CD4-positive, alpha-beta memory T cell (primary cell): ENCODE measurements at places on chromosomes 5 and 9. TPM values are rescaled to one million over a fixed set of nuclear protein-coding genes. Genes with fewer than 3 reads are reported as not detected.

DNA sequence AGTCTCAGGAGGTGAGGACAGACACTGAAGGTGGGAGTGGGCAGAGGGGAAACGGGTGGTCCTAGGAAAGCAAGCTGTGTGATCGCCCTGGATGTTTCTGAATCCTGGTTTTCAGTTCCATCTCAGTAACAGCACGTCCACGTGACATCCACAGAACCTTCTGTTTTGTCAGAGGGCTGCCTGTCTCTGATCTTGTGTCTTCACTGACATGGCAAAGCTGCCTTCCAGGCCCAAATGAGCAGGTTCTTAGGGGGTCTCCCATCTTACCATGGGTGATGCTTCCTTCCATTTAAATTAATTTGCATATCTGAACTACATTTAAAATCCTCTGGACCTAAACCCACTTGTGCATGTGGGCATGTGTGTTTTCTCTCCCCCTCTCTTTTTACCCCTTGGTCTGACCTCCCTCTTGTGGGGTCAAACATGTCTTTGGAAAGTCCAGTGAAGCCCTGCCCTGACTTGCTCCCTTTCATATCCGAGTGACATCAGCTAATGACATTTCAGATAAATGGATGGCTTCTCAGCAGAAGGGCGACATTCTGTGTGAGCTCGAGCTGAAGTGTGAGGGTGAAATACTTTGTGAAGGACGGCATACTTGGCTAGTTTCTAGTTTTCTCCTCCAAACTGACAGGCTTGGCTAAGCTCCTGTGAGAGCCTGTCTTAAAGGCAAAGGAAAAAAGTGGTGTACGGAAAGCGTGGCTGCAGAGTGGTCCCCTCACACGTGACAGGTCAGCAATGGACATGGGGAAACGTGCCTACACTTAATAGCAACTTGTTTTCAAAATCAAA lies 204.8 kb upstream of the S1PR3 start:
- no peak for DNase-seq
- no peaks in the 10 kb centered on the region for H3K27me3 ChIP-seq
- no peak overlapping the region for H3K27ac ChIP-seq

- H3K27me3 ChIP-seq, result no peaks in the 10 kb centered on the region
- no peaks in the 10 kb centered on the region for H3K36me3 ChIP-seq
- H3K27ac ChIP-seq, result no peak overlapping the region
- H3K4me3 ChIP-seq, result no peak overlapping the region
- DNase-seq, result no peak
- H3K4me1 ChIP-seq, result no peaks in the 10 kb centered on the region
Observed at GRCh38 chr5:8730194-8730593, 815.7 kb downstream of the SEMA5A start.

- H3K36me3 ChIP-seq, result no peaks in the 10 kb centered on the region
- DNase-seq, result no peak
- peaks cover 20% of the 10 kb centered on the region for H3K4me1 ChIP-seq
- no peak overlapping the region for H3K4me3 ChIP-seq
- H3K27me3 ChIP-seq, result no peaks in the 10 kb centered on the region
Observed at GRCh38 chr9:105246656-105247173, 2.3 kb downstream of the SLC44A1 start.

DNA sequence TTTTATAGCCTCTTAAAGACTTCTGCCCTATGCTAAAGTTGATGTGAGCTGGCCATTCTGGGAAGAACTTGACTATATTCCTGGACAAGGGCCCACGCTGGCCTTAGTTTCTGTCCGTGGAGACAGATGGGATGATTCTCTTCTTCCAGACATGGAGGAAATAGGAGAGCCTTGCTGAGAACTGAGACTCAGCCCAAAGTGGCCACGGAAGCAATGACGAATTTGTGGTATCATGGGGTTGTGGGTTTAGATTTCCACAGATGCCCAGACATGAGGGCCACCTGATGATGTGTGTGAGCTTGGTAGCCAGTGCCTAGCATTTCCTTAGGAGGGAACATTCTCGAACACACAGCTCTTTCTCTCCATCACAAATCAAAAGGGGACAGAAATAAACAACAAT lies 309.1 kb downstream of the NSG2 start:
- no peaks in the 10 kb centered on the region for H3K36me3 ChIP-seq
- H3K4me1 ChIP-seq, result no peaks in the 10 kb centered on the region
- H3K27ac ChIP-seq, result no peak overlapping the region
- no peaks in the 10 kb centered on the region for H3K27me3 ChIP-seq
- H3K4me3 ChIP-seq, result no peak overlapping the region

- H3K27ac ChIP-seq, result no peak overlapping the region
- DNase-seq, result no peak
- no peaks in the 10 kb centered on the region for H3K27me3 ChIP-seq
- no peaks in the 10 kb centered on the region for H3K4me1 ChIP-seq
- H3K36me3 ChIP-seq, result no peaks in the 10 kb centered on the region
Observed at GRCh38 chr9:18660001-18660400, 186.0 kb downstream of the ADAMTSL1 start.

- no peak for DNase-seq
- no peaks in the 10 kb centered on the region for H3K36me3 ChIP-seq
- H3K4me1 ChIP-seq, result no peaks in the 10 kb centered on the region
- H3K27me3 ChIP-seq, result no peaks in the 10 kb centered on the region
- no peak overlapping the region for H3K27ac ChIP-seq
- H3K4me3 ChIP-seq, result no peak overlapping the region
Observed at GRCh38 chr9:32603914-32604852, 31.2 kb upstream of the NDUFB6 start.

GRCh38 chr5:176608937-176609723 lies 826 bp downstream of the GPRIN1 start:
- no peak overlapping the region for H3K27ac ChIP-seq
- DNase-seq, result no peak
- H3K4me3 ChIP-seq, result no peak overlapping the region
- no peaks in the 10 kb centered on the region for H3K27me3 ChIP-seq
- H3K36me3 ChIP-seq, result no peaks in the 10 kb centered on the region

- H3K36me3 ChIP-seq, result no peaks in the 10 kb centered on the region
- no peaks in the 10 kb centered on the region for H3K27me3 ChIP-seq
- DNase-seq, result no peak
- H3K4me3 ChIP-seq, result no peak overlapping the region
- no peak overlapping the region for H3K27ac ChIP-seq
Observed at GRCh38 chr9:125761676-125762450, 14.7 kb downstream of the PBX3 start.

DNA sequence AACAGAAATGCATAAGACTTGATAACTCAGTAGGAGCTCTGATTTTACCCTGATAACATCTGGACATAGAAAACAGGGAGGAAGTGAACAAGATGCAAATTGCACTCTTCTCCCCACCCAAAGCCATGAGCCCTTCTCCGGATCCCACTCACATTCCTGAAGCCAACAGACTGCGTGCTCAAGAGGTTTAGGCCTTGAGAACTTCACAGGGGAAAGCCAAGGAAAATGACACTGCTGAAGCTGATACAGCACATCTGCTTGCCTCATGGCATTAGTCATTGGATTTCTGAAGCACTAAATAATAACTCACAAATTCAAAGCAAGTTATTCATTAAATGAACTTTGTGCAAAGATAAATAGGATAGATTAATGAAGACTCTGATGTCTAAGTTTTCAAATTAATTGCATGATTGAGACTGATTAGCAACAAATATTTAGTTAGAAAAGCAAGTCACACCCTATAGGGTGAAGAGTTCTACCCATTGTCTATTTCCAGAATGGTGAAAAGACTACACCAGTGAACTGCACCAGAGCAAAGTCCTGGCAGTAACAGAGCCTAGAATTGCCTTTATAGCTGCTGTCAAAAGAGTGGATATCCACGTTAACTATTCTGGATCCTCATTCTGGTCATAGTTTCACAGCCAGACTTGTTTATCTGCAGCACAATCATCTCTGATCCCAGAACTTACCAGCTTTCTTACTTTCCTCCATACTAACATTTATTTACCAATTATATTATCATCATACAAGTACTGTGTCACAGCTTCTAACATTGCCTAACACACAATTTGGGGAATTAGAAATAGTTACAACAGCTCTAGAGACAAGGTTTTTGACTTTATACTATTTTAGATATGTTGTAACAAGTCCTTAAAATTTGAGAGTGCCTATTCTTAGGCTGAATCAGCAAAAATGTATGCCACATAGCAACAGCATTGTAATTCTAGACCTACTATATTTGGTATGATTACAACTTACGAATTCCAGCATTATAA lies 432.1 kb upstream of the RGMB start:
- no peak overlapping the region for H3K27ac ChIP-seq
- no peak for DNase-seq
- H3K27me3 ChIP-seq, result no peaks in the 10 kb centered on the region
- no peaks in the 10 kb centered on the region for H3K4me1 ChIP-seq

DNA sequence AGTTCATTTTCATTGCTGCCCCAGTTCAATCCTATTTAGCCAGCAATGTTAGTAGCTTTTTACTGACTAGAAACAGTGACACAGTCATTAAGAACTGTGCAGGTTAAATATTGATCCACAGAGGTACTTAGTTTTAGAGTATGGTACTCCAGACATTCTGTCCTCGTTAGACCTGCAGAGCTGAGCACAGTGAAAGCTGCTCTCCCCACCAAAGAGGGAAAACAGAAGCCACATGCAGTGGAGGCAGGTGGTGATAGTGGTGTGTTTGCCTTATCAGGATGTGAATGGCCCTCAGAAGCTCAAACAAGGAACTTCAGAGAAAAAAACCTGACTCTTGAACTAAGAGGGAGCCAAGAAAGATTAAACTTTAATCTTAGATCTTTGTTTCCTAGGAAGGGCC lies 75.5 kb downstream of the UNC13B start:
- no peak overlapping the region for H3K4me3 ChIP-seq
- DNase-seq, result no peak
- H3K27me3 ChIP-seq, result no peaks in the 10 kb centered on the region
- no peaks in the 10 kb centered on the region for H3K4me1 ChIP-seq

DNA sequence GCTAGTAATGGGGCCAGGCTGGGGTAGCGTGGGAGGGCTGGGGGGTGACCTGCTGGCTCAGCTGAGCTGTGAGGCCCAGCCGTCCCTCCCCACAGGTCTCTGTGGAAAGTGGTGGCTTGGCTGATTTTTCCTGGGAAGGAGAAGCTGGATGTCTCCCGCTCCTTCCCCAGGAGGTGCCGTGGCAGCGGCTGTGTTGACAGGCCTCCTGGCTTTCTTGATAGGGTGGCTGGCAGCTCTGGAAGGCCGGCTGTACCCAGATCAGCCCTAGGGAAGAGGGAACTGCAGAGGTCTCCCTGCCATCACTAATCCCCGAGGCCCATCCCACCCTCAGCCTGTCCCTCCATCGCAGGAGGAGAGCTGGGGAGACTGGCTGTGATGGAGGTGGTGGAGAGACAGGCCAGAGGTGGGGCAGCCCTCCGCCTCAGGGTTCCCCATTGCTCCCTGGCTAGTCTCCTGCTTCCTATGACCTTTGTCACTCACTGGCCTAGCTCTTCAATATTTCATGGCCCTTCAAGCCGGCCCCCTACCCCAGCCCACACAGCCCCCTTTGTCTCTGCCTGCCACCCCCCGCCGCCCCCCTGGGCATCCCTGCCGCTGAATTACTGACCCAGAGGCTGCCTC lies 6.8 kb downstream of the CXXC5 start:
- peaks cover 16% of the 10 kb centered on the region for H3K4me1 ChIP-seq
- no peaks in the 10 kb centered on the region for H3K36me3 ChIP-seq
- H3K27me3 ChIP-seq, result peaks cover 24% of the 10 kb centered on the region
- no peak overlapping the region for H3K27ac ChIP-seq
- no peak overlapping the region for H3K4me3 ChIP-seq

DNA sequence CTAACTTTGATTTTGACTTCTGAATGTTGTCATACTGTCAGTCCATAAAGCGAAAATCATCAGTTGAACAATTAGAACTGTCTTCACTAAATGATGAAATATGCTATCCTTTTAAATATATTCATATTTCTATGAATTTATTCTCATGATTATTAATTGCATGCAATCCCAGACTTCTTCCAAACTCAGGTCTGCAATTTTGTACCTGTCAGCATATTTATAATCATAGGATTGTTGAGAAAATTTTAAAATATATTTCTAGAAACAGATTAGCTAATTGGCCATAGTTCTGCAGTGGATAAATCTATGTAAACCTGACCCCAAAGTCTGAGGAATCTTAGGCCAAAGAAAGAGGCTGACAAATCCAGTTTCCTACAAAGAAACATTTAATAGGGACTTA lies 347.5 kb downstream of the SLCO4C1 start:
- no peaks in the 10 kb centered on the region for H3K4me1 ChIP-seq
- no peak overlapping the region for H3K4me3 ChIP-seq
- no peaks in the 10 kb centered on the region for H3K27me3 ChIP-seq

GRCh38 chr9:82511626-82512025 lies 523.1 kb downstream of the SPATA31D1 start:
- no peak overlapping the region for H3K4me3 ChIP-seq
- H3K27me3 ChIP-seq, result no peaks in the 10 kb centered on the region
- H3K27ac ChIP-seq, result no peak overlapping the region
- no peaks in the 10 kb centered on the region for H3K4me1 ChIP-seq
- DNase-seq, result no peak

- DNase-seq, result no peak
- no peaks in the 10 kb centered on the region for H3K27me3 ChIP-seq
- no peaks in the 10 kb centered on the region for H3K36me3 ChIP-seq
- no peaks in the 10 kb centered on the region for H3K4me1 ChIP-seq
- H3K4me3 ChIP-seq, result no peak overlapping the region
Observed at GRCh38 chr5:80619086-80619485, 35.4 kb upstream of the MSH3 start.

GRCh38 chr9:95669253-95669652 lies 152.5 kb upstream of the PTCH1 start:
- H3K27me3 ChIP-seq, result no peaks in the 10 kb centered on the region
- no peak overlapping the region for H3K4me3 ChIP-seq
- no peak for DNase-seq
- no peaks in the 10 kb centered on the region for H3K36me3 ChIP-seq
- H3K27ac ChIP-seq, result no peak overlapping the region

GRCh38 chr5:158139161-158139560 lies 280.2 kb upstream of the CLINT1 start:
- H3K4me3 ChIP-seq, result no peak overlapping the region
- no peak for DNase-seq
- H3K36me3 ChIP-seq, result no peaks in the 10 kb centered on the region
- no peak overlapping the region for H3K27ac ChIP-seq
- no peaks in the 10 kb centered on the region for H3K4me1 ChIP-seq
- no peaks in the 10 kb centered on the region for H3K27me3 ChIP-seq

GRCh38 chr9:13070612-13071595 lies 208.6 kb downstream of the MPDZ start:
- H3K36me3 ChIP-seq, result no peaks in the 10 kb centered on the region
- H3K4me3 ChIP-seq, result no peak overlapping the region
- H3K27ac ChIP-seq, result no peak overlapping the region
- H3K4me1 ChIP-seq, result no peaks in the 10 kb centered on the region
- H3K27me3 ChIP-seq, result no peaks in the 10 kb centered on the region

Gene TYRP1
- not detected for polyA plus RNA-seq

Gene AJM1
- polyA plus RNA-seq, result 0.05 TPM

Gene ST6GALNAC6
- polyA plus RNA-seq, result 45.2 TPM

Gene INSL6
- polyA plus RNA-seq, result not detected

Gene PCDHGB6
- 0.11 TPM for polyA plus RNA-seq

Gene CLTA
- 106 TPM for polyA plus RNA-seq

Gene RANBP3L
- not detected for polyA plus RNA-seq

Gene ANKRD18A
- polyA plus RNA-seq, result 0.15 TPM

Gene HK3
- not detected for polyA plus RNA-seq

Gene CYLC2
- not detected for polyA plus RNA-seq
